ENCODE measurements at places on chromosomes 5 and 9.

DNA sequence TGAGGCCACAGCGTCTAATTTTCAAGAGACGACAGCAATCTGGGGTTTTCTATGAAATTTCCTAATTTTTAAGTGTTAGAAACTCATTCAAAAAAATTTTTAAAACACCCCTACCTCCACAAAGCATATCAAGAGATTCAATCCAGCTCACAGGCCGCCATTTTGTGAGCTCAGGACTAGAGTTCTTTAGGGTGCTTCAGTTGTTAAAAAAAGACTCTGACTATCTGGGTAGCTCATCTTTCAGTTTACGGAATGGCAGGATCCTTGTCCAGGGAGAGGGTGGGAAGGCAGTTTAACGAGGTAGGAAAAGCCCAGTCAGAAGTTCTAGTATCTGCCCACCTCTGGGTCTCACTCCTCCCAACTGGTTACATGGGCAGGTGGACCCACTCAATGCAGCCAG lies 43.1 kb downstream of the CAMK2A start:
- no peak for DNase-seq

DNA sequence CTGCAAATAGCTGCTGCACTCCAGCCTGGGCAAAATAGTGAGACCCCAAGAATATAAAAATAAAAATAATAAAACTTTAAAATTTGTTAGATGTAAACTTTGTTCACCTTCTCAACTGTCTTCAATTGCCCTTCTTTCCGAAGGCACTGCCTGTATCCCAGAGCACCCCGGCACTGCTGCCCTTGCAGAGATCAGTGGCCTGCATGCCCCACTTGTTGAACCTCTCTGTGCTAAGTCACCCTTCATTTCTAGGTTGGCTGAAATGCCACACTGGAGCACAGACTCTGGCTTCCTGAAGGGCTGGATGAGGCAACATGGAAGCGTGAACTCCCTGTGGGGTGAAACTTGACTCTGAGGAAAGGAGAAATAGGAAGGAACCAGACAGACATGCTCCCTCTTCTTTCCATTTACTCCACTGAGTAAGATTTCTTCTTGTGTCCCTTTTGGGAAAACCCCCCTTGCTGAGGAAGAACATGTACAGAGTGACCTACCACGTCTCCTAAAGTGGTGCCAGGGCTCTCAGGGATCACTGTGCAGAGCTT lies 8.4 kb upstream of the JMY start:
- no peak for DNase-seq

DNA sequence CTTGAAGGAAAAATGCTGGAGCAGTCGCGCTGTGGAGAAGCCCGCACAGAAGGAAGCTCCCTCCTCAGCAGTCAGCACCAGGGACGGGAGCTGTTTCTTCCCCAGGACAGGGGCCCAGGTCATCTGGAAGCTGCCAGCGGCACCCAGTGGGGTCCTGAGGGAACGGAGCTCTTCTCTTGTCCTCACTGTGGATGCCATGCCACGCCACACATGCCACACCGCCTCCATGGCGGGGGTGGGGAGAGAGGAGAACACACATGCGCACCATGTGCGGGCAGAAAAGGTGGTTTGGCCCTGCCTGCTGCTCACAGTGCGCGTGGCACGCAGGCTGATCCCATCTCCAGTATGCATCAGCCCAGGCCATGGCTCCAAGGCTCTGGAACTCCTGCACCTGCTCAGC lies 41.7 kb upstream of the ZNF354B start:
- DNase-seq = no peak

- DNase-seq = no peak
Measured at GRCh38 chr9:4126184-4126865, 173.5 kb downstream of the GLIS3 start.

GRCh38 chr5:153770066-153770465 lies 268.6 kb downstream of the FAM114A2 start:
- no peak for DNase-seq

DNA sequence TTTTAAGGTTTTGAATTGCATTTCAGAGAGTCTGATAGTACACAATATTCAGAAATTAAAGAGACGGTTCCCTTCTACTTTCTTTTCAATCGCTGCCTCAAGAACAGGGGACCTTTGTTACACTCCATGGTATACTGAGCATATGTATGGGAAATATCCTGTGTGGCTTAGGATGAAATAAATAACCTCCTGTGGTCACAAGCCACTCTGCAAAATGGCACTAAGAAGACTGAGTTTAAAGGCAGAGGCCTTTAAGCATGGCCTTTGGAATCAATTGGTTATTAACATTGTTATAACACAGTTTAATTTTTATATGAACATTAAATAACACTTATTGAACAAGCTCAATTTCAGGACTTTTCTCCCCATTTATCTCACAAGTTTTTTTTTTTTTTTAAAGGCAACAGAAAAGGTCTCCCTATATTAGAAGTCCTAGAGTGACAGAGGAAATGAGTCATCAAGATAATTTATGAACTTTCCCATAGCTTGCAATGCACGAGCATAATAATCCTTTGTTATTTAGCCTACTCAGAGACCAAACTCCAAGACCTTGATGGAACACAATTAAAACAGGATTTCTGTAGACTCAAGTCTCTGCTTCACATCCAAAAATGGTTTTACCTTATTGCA lies 341.9 kb downstream of the TMEM167A start:
- no peak for DNase-seq

- peak; percentile 55 for DNase-seq
Measured at GRCh38 chr5:52800394-52801213, 12.9 kb downstream of the ITGA1 start.

- DNase-seq = no peak
Measured at GRCh38 chr5:124021776-124022175, 509.8 kb downstream of the CSNK1G3 start.

- peak; percentile 63 for DNase-seq
Measured at GRCh38 chr5:72018143-72018803, 89.0 kb upstream of the MAP1B start.

- no peak for DNase-seq
Measured at GRCh38 chr5:111892949-111893348, 136.0 kb upstream of the NREP start.

DNA sequence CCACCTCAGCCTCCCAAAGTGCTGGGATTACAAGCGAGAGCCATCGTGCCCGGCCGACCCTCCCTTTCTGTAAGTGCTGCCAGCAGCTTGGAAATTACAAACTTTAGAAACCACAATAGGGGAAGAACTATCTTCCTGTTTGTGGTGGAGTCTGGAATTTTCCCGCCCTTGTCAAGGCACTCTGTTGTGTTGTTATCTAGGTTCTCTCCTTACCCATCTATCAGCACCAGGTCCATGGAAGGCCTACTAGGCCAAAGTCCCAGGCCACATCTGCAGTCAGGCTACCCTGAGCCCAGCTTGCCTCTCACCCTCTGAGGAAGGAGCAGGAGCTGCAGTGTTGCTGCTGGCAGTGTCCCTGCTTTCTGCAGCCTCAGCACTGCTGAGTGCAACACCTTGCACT lies 214.9 kb downstream of the MCTP1 start:
- DNase-seq = no peak

GRCh38 chr9:68964765-68965164 lies 49.1 kb downstream of the PRKACG start:
- DNase-seq = no peak

DNA sequence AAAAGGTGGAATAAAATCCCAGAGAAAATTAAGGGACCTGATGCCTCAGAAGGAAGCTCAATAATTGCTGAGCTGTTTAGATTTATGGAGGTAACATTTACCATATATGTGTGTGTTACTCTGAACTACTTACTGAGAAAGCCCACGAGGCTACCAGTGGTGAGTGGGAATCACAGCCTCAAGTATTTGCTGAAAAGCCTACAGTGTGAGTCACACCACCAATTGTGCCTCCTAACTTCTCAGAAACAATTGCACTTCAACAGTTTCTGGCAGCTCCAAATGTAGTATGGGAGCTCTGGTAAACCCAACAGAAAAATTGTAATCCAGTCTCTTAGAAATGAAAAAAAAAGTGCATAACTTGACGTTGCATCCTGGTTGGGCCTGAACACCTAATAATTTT lies 551.6 kb downstream of the PRDM9 start:
- DNase-seq = no peak

DNA sequence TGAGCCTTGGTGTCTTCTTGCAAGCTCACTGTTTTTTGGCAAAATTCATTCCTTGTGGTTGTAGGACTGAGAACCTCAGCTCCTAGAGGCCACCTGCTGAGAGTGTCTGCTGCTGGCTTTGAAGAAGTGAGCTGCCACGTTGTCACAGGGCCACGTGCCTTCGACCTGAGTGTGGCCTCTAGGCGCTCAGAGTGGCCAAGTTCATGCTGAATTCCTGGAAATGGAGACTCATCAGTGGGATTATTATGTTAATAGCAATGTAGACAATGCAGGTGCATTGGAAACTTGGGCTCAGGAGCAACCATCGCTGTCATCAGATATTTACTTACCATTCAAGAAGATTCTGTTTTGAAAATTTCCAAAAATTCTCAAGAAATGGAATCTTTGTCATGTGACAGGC lies 52.5 kb downstream of the GALNT12 start:
- no peak for DNase-seq

DNA sequence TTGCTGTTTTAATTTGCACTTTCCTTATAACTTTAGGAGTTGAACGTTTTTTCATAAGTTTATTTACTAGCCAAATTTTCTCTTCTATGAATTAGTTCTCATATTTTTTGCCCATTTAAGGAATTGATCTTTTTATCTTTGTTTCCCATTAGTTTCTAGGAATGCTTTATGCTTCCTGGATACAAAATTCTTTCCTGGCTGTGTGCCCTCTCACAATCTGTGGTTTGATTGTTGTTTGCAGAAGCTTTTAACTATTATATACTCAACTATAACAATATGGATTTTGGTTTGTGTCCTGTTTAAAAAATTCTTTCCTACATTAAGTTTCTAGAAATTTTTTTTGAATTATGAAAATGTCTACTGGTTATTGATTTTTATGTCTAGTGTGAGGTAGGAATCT lies 206.3 kb downstream of the CSNK1G3 start:
- no peak for DNase-seq

DNA sequence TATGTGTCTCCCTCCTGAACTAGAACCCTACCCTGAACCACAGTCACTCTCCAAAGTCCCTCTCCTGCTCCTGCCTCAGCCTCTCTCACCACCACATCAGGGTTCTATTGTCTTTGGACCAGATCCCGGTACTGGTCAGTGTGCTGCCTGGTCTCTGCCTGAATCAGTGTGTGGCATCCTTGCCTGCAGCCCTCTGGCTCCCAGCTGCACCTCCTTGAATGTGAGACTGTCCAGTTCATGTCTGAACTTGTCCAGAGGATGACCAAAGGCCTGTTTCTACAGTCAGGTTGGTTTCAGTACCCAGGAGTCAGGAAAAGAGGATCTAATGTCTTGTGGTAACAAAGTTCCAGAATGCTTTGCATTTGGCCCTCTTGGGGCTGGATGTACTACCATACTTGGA lies 76.8 kb upstream of the RANBP3L start:
- DNase-seq = no peak

DNA sequence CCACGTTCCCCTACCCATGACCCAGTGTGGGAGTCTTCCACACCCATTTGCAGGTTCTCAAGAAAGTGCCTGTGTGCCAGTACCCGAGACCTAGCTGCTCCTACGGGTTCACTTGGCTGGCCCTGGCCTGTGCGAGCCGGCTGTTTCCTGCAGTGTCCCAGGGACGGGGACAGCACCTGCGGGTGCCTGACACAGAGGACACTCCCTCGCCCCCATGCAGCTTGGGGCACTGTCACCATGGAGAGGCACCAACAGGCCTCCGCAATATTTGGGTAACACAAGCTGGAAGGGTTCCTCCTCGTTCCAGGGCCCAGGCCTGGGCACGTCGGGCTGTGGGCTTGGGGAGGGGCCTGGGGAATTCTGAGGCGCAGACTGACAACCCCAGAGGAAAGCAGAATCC lies 41.4 kb downstream of the DUSP1 start:
- no peak for DNase-seq

- no peak for DNase-seq
Measured at GRCh38 chr5:172622091-172623046, 18.7 kb upstream of the NEURL1B start.

DNA sequence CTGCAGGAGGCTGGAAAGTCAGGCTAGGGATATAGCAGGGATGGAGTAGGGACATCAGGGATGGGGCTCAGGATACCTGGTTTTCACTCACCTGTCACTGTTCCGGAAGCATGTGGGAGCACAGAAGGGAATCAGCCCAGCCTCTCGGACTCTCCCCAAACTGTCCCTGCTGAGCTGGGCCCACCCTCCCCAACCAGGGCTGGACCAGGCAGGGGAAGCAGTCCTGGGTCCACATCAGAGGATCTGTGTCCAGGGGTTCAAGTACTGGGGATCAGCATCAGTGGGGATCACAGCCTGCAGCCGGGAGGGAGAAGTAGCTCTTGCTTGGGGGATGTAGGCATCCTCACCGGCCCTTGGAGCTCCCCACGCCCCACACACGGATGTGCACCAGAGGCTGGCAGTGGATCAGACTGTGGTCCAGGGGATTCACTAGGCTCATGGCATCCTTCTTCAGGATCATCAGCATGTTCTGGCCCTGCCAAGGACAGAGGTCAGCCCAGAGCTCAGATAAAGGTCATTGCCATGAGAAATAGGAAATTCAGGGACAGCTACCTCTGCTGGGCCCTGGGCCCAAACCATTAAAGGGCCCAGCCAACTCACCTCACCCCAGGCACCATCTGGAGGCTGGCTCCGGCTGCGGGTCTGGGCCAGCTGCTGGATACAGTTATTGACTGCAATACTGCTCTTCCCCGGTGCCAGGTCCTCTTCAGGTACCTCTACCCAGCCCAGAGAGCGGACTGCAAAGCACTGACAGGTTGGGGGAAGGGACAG lies 2.5 kb downstream of the APBB3 start:
- DNase-seq = no peak

GRCh38 chr5:154211641-154212390 lies 21.3 kb downstream of the GALNT10 start:
- DNase-seq = no peak

GRCh38 chr5:130350131-130350530 lies 445.9 kb downstream of the CHSY3 start:
- DNase-seq = no peak

DNA sequence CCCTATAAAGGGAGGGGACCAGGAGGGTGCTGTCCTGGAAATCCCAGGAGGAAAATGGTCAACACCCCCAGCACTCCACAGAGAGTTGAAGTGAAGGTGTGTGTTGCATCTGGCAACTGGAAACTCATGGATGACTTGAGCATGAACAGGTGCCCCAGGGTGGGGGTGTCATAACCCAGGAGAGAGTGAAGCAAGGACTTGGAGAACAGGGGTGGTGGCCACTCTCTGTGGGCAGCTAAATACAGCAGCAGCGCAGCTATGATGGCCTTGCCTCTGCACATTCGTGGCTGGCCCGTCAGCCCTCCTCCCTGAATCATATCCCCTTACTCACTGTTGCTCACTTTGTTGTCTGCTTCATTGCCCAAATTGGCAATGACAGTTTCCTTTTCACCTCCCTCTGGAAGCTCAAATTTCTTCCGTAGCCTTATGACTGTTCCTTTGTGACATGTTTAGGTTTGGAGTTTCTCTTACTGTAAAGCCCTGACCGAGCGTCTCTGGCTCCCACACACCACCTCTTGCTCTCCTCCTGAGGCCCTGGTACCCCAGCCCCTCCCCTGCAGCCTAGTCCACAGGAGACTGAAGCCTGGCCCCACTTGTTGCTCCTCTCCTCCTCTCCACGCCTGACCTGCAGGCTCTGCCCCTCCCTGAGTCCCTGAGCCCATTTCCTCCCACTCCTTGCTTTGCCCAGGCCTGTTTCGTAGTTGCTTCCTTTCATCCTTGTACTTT lies 185.8 kb downstream of the CD180 start:
- no peak for DNase-seq
